ENCODE measurements at places on chromosomes 2 and 18.
A peak's percentile ranks its signal among the peaks of the same experiment; 100 is the strongest.

GRCh38 chr18:44039826-44040225, 640.9 kb upstream of the SETBP1 start:
- no peak for DNase-seq

GRCh38 chr18:49628881-49629795, 67.3 kb downstream of the LIPG start:
- DNase-seq, result no peak

GRCh38 chr2:177291701-177292100, 27.2 kb upstream of the NFE2L2 start:
- DNase-seq, result no peak

- no peak for DNase-seq
Measured at GRCh38 chr2:217868911-217869334, 133.9 kb downstream of the TNS1 start.

DNA sequence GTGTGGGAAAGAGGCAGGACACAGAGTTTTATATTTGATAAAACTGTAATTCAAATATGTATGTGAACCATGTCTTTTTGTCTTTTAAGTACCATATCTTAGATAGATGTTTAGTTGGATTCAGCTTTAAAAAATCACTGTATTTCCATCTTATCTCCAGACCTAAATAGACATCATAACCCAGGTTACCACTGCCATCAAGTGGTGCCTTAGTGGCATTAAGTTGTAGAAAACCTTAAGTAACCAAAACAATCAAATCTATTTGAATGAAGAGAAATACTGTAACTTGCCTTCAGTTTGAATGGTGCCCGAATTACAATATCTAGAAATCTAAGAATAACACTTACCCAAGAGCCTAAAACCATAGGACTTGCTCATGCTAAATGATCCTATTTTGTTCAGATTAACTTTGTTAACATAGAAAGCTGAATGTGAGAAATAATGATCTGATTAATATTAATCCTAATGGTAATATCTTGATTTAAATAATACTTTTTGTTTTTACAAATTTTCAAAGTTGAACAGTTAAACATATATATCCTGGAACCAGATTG, 92.5 kb upstream of the MAP2 start:
- DNase-seq, result peak; percentile 24

DNA sequence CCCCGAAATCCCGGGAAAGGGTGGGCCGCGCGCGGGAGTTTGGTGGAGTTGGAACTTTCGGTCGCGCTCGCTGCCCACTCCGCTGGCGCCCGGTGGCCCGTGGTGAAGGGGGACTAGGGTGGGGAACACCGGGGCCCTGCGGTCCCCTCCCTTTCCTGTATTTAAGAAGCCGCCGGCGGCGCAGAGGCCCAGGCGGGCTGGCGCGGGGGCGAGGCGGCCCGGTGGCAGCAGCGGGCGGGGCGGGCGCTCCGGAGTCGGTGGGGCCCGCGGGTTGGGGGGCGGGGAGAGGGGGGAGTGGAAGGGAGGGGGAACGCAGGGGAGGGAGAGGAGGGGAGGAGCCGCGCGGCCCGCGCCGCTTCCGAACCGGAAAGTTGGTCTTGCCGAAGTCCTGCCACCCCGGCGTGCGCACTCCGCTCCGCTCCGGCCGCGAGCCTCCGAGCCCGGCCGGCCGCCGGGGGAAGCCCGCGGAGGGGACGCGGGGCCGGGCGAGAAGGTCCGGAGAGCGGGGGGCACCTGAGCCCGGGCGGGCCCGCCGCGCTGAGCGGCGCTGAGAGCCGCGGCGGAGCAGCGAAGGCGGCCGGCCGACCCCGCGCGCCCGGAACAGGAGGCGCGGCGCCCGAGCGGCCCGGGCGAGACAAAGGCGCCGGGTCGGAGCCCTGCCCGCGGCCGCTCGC, 425 bp upstream of the SALL3 start:
- no peak for DNase-seq

DNA sequence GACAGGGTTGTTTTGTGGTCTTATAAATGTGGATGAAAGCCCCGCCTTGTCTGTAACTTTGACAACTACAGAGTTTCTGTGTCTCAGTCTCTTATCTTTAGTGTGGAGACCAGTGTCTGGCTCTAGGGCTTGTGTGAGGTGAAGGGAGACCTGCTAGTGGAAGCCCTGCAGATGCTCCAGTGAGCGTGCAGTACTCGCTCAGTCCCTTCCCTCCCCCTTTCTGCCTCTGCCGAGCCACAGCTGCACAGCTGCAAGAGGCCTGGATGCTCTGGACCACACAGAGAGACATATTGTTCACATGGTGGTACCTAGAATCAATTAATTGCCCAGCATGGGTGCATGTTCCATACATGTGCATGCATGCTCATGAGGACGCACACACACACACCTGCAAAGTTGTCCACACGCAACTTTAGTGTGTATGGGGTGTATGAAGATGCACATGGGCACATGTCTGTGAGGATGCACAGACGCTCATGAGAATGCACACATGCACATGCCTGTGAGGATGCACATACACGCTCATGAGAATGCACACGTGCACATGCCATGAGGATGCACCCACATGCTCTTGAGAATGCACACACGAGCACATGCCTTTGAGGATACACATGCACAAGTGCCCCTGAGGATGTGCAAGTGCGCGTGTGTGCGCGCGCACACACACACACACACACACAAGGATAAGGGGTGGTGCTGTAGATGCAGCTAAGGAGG, 282.1 kb upstream of the HS6ST1 start:
- DNase-seq, result no peak

GRCh38 chr2:119753930-119754321, 5.8 kb upstream of the PTPN4 start:
- DNase-seq, result no peak

- DNase-seq, result no peak
Measured at GRCh38 chr2:55500025-55500424, 19.5 kb upstream of the CFAP36 start.
